ENCODE measurements at places on chromosomes 11 and 22.

- peak; percentile 27 for DNase-seq
These were observed 377.7 kb downstream of the TENM4 start for GRCh38 chr11:79062814-79063762.

DNA sequence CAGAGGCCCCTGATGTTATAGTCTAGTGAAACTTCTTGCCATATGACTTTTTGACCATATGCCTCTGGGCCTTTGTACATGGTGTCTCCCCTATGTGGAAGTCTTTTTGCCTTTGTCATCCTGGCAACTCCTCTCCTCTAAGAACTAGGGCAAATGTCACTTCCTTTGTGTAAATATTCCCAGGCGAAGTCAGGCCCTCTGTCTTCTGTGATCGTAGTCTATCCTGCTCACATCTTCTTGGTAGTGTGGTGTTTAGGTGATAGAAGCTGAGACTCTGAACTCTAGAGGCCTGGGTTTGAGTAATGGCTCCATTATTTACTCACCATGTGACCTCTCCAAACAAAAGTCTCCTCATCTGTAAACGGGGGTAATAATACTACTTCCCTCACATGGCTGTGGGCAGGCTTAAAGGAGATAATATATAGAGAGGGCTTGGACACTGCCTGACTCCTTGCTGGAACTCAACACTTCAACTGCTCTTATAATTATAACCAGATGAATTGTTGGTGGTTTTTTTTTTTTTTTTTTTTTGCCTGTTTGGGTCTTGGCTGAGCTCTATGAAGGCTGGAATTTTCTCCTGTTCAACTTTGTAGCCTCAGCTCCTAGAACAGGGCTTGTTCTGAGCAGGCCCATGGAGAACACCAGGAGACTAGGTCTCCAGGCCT is 43.8 kb downstream of the INSC start:
- no peak for DNase-seq

DNA sequence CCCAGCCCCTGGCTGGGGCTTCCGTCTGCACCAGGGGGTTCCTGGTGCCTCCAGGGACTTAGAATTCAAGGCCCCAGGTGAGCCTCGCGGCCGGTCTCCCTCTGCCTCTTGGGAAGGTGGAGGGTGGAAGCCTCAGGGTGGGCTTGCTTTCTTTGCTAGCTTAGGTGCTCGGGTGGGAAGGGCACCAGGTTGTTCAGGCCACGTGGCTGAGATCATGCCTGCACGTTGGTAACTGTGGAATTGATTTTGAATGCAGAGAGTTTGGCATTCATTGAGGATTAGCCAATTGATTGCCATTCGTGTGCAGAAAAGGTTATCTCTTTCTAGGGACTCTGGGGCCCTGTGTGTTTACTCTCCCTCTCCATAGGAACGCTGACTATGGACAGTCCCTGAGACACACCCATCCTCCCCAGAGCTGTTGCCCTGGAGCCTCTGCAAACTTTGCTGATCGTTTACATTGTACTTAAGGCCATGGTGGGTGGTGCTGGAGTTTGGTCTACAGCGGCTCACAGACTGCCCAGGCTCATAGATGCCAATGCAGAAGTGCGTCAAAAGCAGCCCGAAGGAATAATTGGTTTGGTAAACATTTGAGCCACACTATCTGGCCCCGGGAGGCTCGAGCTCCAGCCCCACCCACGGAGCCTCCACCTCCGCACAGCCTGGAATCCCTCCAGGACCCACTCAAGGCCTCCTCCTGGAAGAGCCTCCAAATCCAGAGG is 1457.7 kb downstream of the BRD1 start:
- no peak for DNase-seq

DNA sequence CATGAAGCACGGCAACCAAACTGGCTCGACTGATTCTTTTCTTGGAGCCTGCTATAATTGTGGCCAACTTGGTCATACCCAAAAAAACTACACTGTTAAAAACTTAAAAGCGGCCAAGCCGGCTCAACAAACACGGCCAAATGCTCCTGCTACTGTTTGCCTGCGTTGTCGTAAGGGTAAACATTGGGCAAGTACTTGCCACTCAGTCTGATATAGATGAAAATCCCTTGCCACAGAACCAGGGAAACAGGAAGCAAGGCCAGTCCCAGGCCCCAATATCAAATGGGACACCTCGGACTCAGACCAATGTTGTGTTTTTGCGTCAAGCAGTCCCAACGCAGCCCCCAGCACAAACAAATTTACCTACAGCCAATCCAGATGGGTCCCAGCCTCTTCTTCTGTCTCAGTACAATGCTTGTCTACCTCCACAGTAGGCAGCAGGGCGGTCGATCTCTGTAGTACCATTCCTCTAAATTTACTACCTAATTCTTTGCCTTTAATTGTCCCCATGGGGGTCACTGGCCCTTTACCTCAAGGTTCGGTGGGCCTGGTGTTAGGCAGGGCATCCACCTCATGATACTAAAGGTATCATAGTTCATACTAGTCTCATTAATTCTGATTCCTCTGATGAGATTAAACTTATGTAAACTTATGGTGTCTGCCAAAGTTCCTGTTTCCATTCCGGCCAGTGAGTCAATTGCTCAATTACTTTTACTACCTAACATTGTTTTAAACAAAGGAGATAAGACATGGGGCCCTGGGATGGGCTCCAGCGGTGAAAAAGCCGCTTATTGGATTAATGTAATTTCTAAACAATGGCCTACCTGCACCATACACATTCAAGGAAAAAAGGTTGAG is 3.7 kb upstream of the COMT start:
- no peak for DNase-seq

DNA sequence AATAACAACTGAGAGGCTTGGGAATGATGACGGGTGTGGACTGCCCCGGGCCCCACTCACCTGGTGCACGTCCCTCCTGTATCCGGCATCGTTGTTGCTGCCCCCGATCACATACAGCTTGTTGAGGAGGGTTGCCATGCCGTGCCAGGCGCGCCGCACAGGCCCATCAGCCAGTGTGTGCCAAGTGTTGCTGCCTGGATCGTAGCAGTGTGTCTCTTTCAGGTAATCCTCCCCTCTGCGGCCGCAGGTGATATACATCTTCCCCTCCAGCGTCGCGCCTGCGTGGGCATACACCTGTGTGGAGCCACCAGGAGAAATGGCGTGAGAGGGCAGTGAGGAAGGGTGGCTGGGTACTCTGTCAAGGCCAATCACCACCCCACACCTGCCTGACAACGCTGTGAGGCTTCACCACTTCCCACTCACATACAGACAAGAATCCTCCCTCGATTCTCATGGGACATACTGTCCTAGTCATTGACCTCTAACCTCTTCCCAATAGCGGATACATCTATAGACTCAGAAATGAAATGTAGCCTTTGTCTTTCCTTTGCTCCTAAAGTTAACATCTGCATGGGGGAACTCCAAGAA is 8.9 kb upstream of the SCARF2 start:
- DNase-seq = no peak

DNA sequence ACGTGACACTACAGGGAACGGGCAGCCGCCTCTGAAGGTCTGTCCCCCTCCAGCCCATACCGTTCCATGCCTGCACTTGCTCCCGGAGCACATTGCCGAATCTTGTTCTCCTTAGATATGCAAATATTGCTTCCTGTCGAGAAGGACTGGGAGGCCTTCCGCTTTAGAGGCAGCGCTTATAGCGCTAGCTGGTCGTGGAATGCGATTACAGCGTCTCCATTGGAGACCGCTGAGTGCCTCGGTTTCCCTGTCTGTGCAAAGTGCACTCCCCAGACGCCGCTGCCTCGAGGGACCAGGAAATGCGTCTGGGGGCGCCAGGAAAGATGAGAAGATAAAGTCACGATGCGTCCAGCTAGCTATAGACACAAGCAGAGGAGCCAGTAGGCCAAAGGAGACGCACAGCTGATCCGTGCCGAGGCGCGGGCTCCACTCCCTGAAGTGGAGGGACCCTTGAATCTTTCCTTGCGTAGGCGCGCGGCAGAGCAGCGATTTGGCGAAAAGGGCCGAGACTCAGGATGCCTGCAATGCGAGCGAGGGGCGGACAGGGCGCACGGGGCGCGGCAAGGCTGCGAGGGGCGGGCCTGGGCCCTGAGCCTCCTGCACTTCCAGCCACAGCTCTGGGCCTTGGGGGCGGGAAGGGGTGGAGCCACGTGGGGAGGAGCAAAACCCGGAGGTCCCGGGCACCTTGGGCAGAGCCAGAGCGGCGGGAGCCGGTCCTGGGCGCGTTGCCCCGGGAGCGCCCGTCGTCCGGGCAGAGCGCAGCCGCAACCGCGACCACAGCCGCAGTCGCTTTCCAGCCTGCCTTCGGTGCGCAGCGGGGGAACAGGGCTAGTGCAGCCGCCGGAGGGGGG is at the start of gene RASSF10:
TSS of gene RASSF10 (plus strand) at position 692 of the 851 bp plus-strand sequence. CDS start 261 bp downstream, outside the sequence.
- no peak for DNase-seq

DNA sequence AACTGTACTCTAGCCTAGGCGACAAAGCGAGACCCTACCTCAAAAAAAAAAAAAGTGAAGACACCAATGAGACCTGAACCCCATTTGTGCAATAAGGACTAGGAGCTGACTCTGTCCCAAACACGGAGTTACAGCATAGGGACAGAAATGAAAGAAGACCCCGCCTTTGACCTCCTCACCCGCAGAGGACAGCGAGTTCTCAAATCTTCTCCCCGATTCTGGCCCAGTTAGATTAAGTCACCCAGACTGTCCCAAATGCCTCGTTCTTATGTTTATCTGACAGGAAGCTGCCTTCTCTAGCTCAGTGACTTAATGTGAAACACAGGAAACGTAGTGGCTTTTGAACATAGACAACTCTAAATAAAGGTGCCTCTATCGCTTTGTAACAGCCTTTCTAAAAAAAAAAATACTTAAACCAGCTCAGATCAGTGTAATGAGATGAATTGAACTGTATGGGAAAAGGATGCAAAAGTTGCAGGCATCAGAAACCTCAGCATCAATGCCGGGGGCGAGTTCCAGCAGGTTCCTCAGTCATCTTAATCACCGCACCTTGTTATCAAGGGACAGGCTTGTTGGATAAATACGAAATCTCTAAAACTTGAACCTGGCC is 10.6 kb downstream of the MYH9 start:
- DNase-seq = no peak

- DNase-seq = no peak
These were observed 106.1 kb upstream of the PLET1 start for GRCh38 chr11:112366777-112367176.

DNA sequence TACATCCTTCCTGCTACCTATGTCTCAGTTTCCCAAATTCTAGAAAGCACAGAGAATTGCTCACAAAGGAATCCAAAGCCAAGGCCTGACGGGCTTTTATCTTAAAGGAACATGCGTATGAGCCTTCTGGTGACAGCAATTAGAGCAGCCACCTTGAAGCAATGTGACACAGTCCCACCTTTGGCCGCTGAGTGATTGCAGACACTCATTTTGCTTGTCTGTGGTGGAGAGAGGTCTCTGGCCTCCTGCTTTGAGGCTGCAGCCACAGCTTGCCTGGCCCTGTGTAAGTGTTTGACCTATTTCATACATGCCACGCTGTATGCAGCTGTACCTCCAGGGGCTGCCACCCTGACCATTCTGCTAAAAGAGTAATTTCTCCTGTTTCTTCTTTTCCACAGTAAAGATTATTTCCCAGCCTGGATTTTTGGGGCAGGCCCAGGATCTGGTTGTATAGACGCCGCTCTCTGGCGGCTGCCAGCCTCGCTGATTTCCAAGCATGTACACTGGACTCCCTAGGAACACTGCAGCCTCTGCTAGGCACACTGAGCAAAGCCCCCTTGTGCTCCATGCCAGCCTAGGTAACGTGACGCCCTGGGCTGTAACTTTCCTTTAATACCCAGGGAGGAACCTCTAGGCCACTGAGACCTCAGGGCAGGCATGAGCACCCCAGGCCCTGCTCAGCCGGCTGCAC is 1.1 kb upstream of the TMA7B start:
- DNase-seq = no peak

DNA sequence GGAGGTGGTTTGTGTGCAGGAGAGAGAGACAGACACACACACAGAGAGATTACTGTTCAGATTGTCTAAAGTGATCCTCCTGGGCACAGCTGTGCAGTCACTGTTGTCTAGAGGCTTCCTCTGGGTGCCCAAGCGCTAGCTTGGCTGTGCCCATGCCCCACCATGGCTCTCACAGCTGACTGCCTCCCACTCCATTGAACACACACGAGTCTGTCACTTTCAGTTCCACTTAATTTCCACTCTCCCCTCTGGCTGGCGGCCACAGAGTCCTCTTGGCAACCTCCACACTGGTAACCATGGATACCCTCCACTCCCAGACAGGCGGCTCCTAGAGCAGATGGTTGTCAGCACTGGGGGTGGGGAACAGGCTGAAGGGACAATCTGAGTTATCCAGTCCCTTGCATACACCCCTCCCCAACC is 29.1 kb downstream of the MAP6 start:
- peak; percentile 96 for DNase-seq

- no peak for DNase-seq
These were observed 16.4 kb upstream of the RFPL3 start for GRCh38 chr22:32341122-32341740.

- DNase-seq = no peak
These were observed 453 bp downstream of the GAS2 start for GRCh38 chr11:22666688-22667439.

GRCh38 chr22:33853200-33854097 is 66.8 kb downstream of the LARGE1 start:
- peak; percentile 84 for DNase-seq

DNA sequence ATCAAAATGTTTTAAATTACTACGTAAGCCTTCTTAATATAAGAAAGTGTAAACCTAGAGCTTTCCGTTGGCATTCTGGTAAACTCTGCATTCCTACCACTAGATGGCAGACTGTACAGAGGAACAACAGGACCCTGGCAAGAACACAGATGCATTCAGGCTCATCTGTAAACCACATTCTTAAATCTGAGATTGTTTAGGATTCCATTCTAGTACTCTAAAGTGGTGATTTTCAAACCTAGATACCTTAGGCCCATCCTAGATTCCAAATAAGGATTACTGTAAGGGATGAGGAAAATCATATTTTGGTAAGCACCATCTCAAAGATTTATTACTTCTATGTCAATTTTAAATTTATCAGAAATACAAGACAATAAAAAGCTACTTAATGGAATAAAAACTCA is 26.9 kb downstream of the PICALM start:
- DNase-seq = peak; percentile 86

DNA sequence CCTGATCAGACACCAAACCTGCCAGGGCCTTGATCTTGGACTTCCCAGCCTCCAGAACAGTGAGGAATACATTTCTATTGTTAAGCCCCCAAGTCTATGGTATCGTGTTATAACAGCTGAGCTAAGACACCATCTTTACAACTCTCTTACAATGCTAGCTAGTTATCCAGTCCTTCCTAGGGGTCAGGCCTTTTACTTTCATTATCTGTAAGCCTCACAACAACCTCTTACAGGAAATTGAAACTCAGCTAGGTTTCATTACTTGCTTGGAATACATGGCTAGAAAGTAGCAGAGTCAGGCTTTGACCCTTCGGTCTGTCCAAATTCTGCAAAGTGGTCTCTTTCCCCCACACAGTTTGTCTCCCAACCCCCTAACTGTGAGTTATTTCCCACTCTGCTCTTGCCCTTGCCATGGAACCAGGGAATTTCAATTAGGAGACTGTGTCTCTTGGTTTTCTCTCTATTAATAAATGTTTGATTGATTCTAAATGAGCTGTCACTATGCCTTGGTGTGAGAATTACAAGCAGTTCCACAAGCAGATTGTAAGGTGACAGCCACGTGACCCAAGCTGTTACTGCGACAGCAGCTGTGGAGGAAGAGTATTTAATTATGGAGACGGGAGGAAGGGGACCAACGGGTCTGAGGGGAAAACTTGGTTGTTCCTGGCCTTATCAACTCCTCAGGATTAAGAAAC is 38.4 kb upstream of the CLMP start:
- peak; percentile 51 for DNase-seq

All from RPMI8226 (cell line).